ENCODE measurements at places on chromosomes 6 and 20. TPM values are rescaled to one million over a fixed set of nuclear protein-coding genes. Genes with fewer than 3 reads are reported as not detected.
A peak's percentile ranks its signal among the peaks of the same experiment; 100 is the strongest.

- DNase-seq, result no peak
These were observed 288.0 kb upstream of the JAG1 start for GRCh38 chr20:10961651-10962288.

DNA sequence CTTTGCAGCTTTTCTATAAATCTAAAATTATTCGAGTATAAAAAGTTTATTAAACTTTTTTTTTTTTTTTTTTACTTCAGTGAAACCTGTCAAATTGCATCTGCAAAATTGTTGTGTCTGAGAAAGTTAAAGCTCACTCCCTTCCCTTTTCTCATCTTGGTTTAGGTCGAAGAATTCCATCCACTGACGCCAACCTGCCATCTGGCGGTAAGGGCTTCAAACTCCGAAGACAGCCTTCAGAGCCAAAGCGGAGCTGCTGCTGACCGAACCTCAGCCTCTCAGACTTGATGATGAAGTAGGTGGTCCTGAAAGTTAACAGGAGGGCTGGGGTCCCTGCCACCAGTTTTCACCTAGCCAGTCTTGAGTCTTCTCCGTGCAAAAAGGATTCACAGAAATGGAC, 29.6 kb upstream of the VAPB start:
- DNase-seq, result no peak

DNA sequence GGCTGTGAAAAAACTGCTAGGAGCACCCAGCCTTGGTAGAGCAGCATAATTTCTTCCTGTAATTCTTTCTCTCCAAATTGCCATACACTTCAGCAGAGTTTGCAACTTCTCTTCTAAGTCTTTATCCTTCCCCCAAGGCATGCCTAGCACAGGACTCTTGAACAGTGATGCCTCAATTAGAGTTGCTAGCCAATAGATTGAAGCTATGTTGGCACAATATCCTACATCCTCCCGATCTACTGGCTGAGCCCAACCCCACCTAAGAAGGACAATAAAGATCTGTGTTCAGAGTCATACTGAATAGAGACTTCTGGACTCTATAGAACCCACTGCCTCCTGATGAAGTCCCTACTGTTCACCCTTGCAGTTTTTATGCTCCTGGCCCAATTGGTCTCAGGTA, at the start of gene DEFB126:
TSS of gene DEFB126 (plus strand) at position 301 of the 400 bp plus-strand sequence. CDS start at position 340, 39 bp downstream.
- DNase-seq, result no peak

GRCh38 chr20:24816431-24816830, 132.6 kb upstream of the CST7 start:
- no peak for DNase-seq

DNA sequence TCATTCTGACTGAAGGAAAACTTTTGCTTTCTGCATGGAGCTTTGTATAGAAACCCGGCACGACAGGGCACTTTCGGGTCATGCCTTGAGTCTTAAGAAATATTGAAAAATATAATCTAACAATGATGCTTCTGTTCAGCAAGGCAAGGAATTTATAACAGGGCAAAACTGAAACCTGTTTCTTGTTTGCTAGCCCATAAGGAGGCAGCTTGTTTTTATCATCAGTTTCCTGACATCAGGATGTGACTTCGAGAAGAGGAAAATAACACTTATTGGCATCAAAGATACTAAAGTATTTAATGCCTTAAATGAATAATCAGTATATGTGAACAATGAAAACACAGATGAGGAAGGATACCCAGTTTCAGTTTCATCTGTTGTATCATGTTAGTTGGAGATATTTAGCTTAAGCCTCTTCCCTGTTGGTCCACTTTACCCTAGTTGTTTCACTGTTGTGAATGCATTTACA, 146.5 kb downstream of the CDKAL1 start:
- no peak for DNase-seq

DNA sequence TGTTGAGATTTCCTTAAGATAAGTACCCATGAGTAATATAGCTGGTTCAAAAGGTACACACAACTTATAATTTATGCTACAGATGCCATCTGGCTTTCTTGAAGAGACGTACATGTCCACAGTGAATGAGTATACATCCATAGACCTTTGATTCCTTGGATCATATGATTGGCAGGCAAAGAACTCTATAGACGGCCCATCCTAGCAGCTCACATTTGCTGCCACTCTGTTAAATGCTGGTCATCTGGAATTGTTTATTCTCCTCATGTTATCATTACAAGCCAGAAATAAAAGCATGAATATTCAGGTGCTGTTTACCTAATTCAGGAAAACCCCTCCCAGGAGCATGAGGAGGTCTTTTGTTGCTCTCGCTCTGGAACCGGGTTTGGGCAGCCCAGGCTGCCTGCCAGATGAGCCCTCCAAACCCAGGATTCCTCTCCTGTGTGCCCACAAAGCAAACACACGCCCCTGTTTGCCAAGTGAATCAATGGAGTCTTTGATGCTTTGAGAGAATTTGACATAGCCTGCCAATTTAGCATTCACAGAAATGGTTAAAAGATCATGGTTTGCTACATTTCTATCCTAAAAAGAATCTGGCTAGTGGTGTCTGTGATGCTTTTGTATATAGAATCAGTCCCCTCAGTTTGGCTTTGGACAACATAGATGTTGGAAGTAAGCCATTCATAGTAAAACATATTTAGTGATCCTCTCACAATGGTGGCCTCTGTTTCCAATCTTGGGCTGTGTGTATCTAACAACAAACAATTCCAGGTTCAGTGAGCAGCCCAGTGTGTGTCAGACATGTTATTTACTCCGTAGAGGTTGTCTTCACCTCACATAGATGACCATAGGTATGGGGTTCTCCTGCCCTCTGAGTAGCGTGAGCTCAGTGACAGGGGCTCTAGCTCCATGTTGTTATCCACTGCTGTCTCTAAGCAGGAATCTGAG, 17.5 kb upstream of the PLCG1 start:
- DNase-seq, result no peak

GRCh38 chr6:24719125-24719971, at the start of gene C6orf62:
C6orf62 (minus strand) TSS chr6:24719154; CDS start chr6:24718668, 486 bp downstream.
- peak; percentile 67 for DNase-seq

GRCh38 chr6:143399176-143399575, 51.3 kb downstream of the ADAT2 start:
- DNase-seq, result no peak

DNA sequence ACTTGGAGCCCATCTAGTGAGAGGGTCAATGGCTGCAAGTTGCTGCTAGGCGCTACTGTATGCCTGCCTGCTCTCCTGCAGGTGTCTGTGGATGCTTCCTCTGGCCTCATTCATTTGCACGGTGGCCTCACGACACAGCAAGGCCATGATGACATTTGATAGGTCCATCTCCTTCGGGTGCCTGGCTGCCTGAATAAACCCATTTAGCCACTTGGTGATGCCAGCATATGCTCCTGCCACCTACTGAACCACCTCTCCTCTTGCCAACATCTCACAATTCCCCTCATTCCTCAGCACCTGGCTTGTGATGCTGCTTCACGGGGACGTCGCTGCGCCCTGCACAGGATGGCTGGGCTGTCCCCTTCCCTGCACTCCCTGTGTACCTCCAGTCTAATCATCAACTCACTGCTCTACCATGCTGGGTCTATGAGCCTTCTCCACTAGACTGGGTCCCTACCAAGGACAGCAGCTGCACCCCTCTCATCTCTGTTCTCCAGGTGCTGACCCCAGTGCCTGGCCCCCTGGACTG, 51.1 kb downstream of the AGPAT4 start:
- no peak for DNase-seq

DNA sequence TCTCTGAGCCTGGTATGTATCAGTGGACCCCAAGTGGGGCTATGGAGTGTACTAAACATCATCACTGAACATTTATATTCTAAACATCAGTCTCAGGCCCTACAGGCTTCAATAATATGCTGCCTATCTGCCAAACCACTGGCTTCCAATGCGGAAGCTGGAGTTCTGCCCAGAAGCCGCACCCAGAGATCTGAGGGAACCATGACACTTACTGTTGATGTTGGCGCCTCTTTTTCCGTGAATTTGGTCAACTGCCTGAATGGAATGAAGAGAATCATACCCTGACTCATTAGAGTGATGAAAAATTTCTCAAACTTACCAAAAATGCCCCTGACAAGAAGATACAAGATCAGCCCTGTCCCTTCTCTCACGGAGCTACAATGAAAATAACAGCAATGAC, 66.2 kb downstream of the SLC22A23 start:
- DNase-seq, result no peak

- DNase-seq, result no peak
These were observed 23.6 kb upstream of the NKAIN2 start for GRCh38 chr6:123780021-123780420.

- DNase-seq, result no peak
These were observed 15.0 kb upstream of the MRAP2 start for GRCh38 chr6:84018453-84019061.

DNA sequence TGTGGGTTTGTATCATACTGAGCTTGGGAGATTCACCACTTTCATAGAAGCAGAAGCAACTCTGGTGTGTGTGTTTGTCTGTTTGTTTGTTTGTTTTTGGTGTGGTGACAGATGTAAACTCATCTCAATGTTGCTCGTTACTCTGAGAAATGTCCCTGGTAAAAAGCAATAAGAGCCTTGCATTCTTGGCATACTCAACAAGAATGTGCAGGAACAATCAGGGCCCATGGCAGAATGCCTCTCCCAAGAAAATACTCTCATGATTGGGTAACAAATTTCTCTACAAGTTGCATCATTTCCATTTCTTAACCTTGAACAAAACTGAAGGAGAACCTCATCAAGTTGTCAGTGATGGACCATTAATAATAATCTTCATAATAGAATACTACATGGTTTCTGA, 43.0 kb upstream of the PKHD1 start:
- no peak for DNase-seq

DNA sequence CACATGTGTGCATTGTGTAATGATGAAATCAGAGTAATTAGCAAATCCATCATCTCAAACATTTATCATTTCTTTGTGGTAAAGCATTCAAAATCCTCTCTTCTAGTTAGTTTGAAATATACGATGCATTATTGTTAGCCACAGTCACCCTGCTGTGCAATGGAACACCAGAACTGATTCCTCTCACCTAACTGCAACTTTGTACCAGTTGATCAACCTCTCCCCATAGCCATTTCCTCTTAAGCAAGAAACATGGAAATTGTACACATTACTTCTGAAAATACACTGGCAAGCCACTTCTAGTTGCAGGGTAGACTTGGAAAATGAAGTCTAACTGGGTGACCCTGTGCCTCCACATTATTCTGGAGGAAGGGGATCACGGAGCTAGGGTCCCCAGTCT, 58.1 kb upstream of the ESR1 start:
- no peak for DNase-seq

- no peak for DNase-seq
These were observed 43.7 kb downstream of the CDH22 start for GRCh38 chr20:46264391-46265266.

Gene TBXT
- total RNA-seq, result not detected

Gene CYP39A1
- not detected for total RNA-seq

Gene PRDM13
- total RNA-seq, result not detected

Gene GPX5
- not detected for total RNA-seq

Gene SIGLEC1
- 0.14 TPM for total RNA-seq

Gene ZBTB46
- 1.2 TPM for total RNA-seq

Gene MAPK14
- 51.5 TPM for total RNA-seq

All from activated naive CD4-positive, alpha-beta T cell treated with anti-CD3 and anti-CD28 coated beads, Interleukin-2, amount 50 U/mL, for 72 hours (primary cell).